ENCODE measurements at places on chromosomes 1 and 21.

- DNase-seq = no peak
Measured at GRCh38 chr1:30416221-30416820, 307.1 kb downstream of the MATN1 start.

DNA sequence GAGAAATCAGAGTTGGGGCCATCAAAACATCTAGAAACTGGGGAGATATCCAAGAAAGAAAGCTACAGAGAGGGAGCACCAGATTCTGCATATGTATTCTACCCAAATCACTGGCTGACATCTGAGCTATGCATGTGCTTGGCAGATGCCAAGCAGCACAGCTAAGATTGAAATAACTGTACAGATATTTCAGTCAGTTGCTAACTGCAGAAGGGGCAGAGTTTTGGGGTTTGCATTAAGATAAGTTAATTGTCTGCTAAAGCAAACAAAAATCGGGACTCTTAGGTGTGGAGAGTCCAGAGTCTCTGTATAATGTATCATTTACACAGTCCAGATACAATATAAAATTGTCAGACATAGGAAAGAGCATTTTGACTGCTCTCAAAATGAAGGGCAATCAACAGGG is 437.1 kb downstream of the PTBP2 start:
- DNase-seq = no peak

DNA sequence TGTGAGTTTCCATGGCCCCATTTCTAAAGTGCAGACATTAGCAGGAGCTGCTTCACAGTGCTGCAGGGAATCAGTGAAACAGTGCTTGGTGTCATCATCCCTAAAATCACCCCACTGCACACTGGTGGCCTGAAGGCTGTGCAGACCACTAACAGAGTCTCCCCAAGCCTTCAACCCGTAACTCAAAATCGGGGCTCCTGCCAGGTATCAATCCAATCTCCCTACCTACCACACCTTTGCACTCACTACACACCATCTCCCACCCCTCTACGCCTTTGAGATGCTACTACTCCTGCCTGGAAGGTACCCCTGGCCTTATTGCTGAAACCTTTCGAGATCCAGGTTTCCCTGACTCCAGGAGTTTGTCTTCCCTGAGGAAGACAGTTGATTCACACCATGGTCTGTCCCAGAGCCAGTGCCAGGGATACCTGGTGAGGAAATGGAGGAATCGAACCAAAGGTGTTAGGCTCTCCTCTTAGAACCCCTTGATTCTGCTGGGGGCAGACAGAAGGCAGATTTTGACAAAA is 25.5 kb downstream of the SLC2A1 start:
- no peak for DNase-seq

- DNase-seq = no peak
Measured at GRCh38 chr1:1206376-1206965, at the start of gene TNFRSF18. Gene TNFRSF18 (minus strand): TSS chr1:1206592. CDS start chr1:1206571, 21 bp downstream.

DNA sequence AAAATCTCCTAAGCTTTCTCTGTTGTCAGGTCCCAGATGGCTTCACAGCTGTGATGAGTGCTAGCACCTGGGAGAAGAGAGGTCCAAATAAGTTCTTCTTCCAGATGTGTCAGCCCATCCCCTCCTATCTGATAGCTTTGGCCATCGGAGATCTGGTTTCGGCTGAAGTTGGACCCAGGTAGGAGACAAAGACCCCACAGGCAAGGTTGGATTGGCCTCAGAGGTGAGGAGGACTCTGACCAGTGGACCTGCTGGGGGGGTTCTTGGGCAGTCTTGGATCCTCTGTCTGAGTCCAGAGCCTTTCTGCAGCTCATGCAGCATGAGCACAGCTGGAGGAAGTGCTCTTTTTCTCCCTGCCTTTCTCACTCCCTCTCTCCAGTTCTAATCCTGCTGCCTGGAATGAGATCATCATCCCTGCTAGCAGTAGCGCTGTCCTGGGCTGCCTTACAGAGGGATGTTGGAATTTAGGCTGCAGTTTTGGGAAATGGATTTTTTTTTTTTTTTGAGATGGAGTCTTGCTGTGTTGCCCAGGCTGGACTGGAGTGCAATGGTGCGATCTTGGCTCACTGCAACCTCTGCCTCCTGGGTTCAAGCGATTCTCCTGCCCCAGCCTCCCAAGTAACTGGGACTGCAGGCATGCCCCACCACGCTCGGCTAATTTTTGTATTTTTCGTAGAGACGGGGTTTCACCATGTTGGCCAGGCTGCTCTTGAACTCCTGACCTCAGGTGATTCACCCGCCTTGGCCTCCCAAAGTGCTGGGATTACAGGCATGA is 7.1 kb downstream of the RNPEP start:
- DNase-seq = no peak

GRCh38 chr1:119878171-119878570 is 18.1 kb downstream of the ADAM30 start:
- DNase-seq = no peak

- DNase-seq = no peak
Measured at GRCh38 chr1:230753586-230754251, 6.5 kb downstream of the CAPN9 start.

- DNase-seq = no peak
Measured at GRCh38 chr1:202016022-202016810, 5.8 kb downstream of the ELF3 start.

DNA sequence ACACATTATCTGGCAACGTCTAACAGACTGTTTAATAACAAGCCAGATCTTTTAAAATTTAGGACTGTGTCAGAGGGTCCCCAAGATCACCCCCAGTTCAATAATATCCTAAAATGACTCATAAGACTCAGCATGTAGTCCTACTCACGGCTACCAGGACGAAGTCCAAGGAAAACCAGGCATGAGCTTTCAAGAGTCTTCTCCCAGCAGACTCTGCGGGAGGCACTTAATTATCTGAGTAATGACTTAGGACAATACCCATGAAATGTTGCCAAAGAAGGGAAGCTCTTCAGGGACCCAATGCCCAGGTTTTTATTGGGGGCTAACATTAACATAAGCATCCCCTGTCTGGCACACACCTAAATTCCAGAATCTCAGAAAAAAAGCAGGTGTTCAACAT is 7.0 kb downstream of the HFM1 start:
- no peak for DNase-seq

DNA sequence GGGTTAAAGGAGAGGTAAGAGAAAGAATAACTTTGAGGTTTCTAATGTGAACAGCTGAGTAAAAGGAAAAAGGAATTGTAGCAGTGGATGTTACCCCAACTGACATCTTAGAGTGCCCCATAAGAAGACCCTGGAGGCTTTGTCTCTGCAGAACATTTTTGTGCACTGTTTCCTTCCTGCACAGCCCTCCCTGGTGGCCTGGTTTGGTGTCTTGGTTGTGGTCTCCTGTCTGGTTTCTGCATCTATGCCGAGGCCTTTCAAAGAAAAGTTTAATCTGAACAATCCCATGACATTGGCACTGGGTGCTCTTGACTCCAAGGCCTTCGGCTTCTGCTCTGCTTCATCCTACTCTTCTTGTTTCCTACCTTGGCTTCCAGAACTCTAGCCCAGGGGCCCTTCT is 57.8 kb downstream of the RHOU start:
- no peak for DNase-seq

GRCh38 chr1:220876511-220877376 is 2.5 kb upstream of the HLX start:
- no peak for DNase-seq

- no peak for DNase-seq
Measured at GRCh38 chr1:169031566-169032224, 74.8 kb upstream of the ATP1B1 start.

DNA sequence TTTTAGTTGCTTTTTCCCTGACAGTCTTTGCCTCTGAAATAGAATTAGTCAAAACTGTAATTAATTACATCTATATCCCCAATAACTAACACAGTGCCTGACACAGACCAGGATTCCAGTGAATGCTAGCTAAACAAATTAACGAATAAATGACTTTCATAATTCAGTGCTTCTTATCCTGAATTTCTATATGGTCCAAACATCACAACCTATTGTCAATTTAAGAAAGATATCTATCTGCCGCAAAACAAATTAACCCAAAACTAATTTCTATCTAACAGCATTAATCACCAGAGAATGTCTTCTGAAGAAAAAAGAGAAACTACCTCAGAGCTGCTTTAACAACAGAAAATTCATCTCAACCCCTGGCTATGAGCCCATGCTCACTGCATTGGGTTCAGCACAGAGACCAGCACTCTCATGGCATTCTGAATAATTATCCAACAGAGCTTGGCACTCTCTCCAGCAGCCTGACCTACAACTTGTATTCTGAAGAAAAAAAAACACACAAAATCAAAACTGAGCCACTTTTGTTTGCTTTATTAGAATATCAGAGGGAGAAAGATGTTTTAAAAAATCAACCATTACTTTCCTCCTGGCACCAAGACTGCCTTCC is 547.3 kb upstream of the BEND5 start:
- DNase-seq = no peak

- DNase-seq = no peak
Measured at GRCh38 chr1:212138457-212138856, 102.9 kb downstream of the DTL start.

GRCh38 chr1:217888328-217888727 is 257.2 kb downstream of the SPATA17 start:
- DNase-seq = no peak

- no peak for DNase-seq
Measured at GRCh38 chr1:87030740-87031690, 116.6 kb downstream of the HS2ST1 start.

DNA sequence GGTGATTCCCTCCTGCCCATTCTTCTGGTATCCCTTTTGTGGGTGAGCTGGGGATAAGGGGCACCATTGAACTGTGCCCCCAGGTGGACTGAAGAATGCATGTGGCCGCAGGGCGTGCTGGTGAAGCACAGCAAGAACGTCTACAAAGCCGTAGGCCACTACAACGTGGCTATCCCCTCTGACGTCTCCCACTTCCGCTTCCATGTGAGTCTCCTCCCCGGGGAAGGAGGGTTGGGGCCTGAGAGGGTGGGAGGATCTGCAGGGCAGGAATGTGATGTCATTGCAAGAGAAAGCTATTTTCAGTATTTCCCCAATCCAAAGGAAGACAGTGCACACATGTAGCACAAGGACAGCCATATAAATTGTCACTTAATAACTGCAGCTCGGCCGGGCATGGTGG is 7.5 kb upstream of the KPNA6 start:
- DNase-seq = no peak

DNA sequence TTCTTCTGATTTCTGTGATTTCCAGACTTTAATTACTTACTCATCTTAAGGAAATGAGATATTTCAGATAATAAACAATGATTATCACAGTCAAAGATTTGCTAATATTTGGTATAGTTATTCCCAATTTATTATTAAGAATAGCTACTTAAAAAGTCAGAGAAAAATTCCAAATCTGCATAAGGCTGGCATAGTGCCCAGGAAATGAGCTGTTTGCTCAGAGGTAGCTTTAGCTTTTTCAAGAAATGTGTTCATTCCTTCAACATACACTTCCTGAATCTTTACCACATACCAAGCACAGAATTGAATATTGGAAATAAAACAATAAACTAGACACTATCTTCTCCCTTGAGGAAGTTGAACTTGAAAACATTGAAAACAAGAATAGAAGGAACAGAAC is 44.3 kb upstream of the KCNK1 start:
- DNase-seq = no peak

- no peak for DNase-seq
Measured at GRCh38 chr1:234603221-234604204, 6.5 kb downstream of the IRF2BP2 start.

GRCh38 chr1:103387898-103388297 is 137.6 kb upstream of the RNPC3 start:
- DNase-seq = no peak

- no peak for DNase-seq
Measured at GRCh38 chr1:58487002-58487401, 59.5 kb downstream of the OMA1 start.

- DNase-seq = no peak
Measured at GRCh38 chr1:13812456-13813397, 112.7 kb downstream of the PRDM2 start.

DNA sequence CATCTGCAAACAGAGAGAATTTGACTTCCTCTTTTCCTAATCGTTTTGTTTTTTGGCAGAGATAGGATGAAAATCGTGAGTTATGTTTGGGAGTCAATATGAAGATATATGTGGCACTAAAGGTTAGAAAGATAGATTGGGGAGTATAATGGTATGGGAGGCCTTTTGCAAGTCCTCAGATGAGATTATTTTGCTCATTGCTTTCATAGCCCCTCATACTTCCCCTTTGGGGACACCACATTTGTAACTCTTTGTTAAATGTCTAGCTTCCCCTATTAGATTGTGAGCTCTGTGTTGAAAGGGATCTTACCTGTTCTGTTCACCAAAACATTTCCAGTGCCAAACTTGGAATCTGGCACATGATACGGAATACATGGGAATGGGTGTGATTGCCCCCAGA is 30.2 kb downstream of the RAVER2 start:
- no peak for DNase-seq

- no peak for DNase-seq
Measured at GRCh38 chr1:33088119-33088906, 7.4 kb downstream of the AZIN2 start.

- no peak for DNase-seq
Measured at GRCh38 chr1:21902026-21903012, 34.8 kb downstream of the HSPG2 start.

- DNase-seq = no peak
Measured at GRCh38 chr1:186330758-186331157, 44.3 kb downstream of the TPR start.

DNA sequence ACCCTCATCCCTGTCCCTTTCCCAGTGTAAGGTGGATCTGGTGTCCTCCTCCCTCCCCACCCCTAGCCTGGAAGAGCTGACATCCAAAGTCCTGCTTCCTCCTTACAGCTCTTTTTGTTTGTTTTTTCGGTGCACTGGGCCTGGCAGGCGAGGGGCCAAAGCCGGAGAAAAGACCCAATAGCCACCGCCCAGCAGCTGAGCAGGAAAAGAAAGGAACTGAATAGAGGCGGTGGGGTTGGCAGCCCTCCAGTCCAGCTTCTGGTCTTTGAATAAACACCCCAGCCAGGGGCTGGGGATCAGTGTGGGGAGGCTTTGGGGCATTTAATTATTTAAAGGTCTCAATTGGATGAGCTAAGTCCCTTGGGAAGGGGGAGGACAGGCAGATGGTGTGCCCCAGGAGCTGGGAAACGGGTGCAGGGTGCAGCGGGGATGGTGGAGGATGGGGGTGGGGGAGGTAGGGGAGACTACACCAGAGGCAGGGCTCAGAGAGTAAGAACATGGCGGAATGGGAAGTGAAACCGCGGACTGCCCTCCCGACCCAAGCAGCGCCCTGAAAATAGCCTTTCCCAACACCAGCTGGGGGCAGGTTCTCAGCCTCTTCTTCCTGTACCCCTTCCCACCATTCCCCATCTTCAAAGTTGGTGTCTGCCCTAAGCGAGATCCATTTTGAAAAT is 20.2 kb downstream of the BTG2 start:
- DNase-seq = no peak

DNA sequence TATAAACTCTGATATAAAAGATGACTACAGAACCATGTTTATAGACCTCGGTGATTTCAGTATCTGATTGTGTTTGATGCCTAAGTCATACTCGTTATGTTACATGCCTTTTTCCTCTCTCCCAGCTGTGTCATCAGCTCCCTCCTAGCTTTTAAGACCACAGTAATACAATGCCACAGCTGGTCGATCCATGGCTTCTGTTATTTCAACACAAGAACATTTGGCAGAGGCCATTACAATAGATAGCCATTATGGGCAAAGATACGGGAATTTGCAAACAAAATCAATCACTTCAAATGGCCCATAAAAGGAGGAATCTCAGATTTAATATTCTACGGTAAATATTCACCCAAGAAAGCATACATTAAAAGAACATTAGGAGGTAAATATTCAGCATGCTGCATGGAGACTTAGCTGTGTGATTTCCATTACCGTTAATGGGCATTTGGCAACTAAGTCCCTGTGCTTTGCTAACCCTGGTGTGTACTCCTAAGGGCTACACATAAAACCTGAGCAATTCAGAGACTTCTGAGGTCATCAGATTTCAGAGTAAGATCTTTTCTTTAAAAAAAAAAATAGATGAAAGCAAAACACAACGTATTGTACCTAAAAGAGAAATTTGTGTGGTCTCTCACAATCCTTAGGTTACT is 153.4 kb downstream of the PIGK start:
- no peak for DNase-seq

All from stimulated activated CD4-positive, alpha-beta T cell treated with anti-CD3 and anti-CD28 coated beads, TNF-alpha, amount 100 ng/mL, for 4 hours (primary cell).